Stimulated activated CD4-positive, alpha-beta T cell treated with anti-CD3 and anti-CD28 coated beads, TNF-alpha, amount 100 ng/mL, for 4 hours (primary cell): ENCODE measurements at places on chromosomes 3 and 15.

DNA sequence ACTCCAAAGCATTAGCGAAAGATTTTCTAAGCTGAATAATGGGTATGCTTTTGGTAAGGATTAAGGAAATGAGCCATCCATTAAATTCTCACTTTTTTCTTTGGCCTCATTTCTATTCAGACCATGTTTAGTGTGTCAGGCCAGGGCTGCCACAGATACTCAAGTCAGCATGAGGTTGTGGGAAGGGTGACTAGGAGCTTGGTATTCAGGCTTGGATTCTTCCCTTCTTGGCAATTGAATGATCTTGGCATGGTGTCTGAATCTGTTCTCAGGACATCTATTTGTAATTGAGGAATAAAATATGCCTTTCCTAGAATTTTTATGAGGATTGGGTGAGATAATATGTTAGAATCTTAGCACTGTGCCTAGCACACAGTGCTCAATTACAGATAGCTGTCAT is 11.2 kb downstream of the CCNB2 start:
- DNase-seq, result no peak

- no peak for DNase-seq
Observed at GRCh38 chr3:81005992-81006391, 755.5 kb downstream of the GBE1 start.

GRCh38 chr3:128973988-128974564 is 19.8 kb downstream of the CFAP92 start:
- DNase-seq, result no peak

DNA sequence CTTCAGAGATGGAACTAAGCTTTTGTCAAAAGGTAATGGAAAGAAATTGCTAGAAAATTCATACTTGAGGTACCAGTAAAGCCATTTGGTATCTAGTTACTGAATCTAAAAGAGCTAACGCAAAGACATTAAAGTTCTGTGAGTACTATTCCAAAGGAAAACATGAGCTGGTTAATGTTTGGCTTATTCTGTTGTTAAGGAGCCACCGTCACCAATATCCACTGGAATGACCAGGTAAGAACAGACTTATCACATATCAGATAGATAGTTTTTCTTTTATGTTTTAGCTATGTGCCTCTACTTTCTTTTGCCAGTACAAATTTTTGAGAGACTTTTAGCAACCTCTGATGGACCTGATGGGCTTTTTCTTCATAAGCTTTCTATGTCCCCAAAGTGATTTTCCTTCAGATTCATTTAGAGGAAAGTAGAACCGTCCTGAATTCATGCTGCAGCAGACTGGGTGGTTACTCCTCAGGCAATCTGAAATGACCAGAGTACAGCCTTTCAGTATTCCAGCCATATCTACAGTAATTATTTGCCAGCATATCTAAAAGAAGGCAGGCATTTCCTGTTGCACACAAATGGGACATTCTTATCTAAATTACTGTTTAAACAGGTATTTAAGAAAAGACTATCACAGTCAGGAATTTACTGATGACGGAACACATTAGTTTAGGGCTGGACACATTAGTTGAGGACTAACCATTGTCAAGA is 274.1 kb downstream of the MECOM start:
- no peak for DNase-seq

- no peak for DNase-seq
Observed at GRCh38 chr3:53571264-53571663, 76.9 kb downstream of the CACNA1D start.

- DNase-seq, result no peak
Observed at GRCh38 chr3:463252-464192, 267.0 kb downstream of the CHL1 start.

- DNase-seq, result no peak
Observed at GRCh38 chr3:140834266-140835037, 107.2 kb upstream of the SLC25A36 start.

GRCh38 chr3:49410846-49411534 is 786 bp downstream of the RHOA start:
- DNase-seq, result no peak

- no peak for DNase-seq
Observed at GRCh38 chr15:26882112-26882511, 15.2 kb downstream of the GABRA5 start.

GRCh38 chr15:52427804-52428203 is 100.9 kb downstream of the MYO5A start:
- DNase-seq, result no peak

DNA sequence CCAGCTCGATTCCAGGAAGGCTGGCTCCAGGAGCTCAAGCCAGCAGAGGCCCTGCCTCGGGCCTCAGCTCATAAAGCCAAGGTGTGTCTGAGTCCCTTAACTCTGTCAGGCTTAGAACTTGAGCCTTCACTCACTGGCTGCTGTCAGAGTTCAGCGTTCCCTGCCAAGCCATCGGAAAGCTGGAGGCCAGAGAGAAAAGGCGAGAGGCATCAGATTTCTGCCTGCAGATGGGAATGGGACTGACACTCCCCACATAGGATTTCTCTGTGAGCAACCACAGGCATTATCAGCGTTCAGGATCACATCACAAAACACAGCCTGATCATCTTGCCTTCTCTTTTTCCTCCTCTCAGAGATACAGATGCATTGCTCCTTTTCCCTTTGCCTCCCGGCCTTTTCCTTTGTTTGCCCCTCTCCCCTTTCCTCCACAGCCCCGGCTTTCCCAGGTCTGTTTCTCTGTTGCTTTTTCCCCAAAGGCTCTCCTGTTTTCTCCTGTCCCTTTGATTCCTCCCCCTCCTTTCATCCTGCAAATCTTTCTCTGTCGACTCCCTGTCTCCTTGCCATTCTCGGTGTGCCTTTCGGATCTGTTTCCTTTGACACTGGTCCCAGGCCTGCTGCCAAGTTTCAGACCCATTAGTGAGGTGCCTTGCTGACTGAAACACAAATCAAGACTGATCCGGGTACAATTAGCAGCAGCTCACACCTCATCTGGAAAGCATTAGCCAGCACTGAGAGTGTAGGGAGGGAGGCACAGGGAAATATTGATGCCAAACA is 44.5 kb upstream of the BOC start:
- no peak for DNase-seq

DNA sequence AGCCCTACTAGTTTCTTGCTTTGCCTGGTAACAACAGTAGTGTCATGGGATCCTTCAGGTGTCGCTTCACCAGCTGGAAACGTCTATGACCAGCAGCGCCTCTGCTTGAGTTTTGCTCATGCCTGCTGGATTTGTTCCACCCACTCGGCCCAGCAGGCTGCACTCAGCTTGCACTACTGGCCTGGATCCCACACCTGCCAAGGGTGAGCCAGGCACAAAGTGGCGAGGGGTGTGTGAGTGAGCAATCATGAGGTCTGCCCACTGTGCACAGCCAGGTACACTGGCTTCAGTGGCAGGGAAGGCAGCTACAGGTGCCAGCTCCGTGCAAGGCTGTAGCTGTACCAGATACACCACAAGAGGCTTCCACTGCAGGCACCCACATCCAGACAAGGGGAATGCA is 282.8 kb downstream of the UBE2E2 start:
- no peak for DNase-seq
